ENCODE measurements at places on chromosomes 2 and 18.

DNA sequence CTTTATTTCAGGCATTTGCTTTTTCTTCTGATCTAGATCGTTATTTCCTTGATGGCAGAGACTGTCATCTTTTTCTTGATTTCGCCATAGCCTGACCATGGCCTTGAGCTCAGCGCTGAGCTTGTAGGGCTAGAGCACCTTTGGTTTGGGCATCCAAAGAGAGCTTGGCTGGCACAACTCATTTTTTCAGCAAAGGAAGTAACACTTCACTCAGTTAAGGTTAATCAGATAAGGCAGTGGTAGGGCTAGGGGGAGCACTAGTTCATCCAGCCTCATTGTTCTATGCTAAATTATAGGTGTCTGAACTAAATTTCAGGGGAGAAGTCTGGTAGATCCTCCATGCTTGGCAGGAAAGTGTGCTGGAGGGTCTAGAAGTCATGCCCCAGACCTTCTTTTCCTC, 125.0 kb downstream of the SETBP1 start:
- DNase-seq: no peak

DNA sequence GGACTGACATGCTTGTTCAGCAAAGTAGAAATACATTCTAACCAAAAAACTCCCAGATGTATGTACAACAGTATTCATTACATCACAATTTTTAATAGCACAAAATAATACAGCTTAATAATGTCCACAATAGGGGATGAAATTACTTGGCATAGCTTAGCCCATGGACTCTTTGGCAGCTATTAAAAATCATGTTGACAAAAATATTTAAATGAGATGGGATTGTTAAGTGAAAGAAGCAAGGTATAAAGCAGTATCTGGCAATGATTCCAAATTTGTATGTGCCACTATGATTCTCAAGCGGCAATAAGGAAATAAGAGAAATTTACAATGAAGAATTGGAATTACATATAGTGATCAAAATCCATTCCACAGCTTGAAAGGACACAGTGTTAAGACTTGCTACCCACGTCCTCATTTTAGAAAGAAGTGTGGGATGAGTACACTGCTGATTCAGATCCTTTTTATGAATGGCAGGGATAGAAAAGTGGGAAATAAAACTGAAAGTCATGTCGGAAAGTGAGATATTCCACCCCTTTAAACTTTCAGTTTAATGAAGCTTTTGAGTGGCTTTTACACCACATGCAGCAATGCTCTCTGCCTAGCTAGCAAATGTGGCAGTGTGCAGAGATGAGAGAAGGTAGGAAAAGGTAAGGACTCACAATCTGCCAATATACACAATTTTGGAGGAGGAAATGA, 2.4 kb downstream of the GAREM1 start:
- no peak for DNase-seq

DNA sequence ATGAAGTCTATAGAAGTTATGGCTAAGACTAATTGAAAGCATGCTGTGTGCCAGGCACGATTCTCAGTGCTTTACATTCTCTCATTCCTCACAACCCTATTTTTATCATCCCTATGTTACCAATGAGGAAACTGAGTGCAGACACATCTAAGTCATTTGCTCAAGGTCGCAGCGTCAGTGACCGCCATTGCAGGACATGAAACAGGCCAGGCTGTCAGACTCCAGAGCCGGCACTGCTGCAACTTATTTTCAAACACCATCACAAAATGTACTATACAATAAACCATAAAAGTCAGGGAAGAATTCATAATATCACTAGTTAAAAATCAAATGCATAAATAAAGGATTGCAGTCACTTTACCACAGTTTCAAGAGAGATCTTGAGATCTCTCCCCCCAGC, 5.6 kb downstream of the STK39 start:
- DNase-seq: no peak

GRCh38 chr2:128774320-128775216, 455.9 kb upstream of the HS6ST1 start:
- no peak for DNase-seq

DNA sequence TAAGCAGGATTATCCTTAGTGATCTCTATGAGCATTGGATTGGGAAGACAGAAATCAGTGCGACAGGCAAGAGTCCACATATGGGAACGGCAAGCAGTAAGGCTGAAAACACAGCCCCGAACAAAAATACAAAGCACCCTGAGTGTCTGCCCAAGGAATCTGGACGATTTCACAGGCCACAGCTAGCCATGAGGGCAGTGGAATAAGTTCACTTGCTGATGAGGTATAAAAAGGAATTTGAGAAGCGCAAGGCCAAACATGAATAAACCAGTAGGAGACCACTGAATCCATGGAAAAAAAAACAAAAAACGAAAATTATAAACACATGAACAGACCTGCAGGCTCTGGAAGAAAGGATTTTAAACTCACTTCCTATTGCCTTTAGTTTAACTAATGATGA, 24.3 kb downstream of the WDSUB1 start:
- DNase-seq: no peak

- DNase-seq: no peak
These were observed 172.8 kb downstream of the ANTXR1 start for GRCh38 chr2:69185807-69186206.

DNA sequence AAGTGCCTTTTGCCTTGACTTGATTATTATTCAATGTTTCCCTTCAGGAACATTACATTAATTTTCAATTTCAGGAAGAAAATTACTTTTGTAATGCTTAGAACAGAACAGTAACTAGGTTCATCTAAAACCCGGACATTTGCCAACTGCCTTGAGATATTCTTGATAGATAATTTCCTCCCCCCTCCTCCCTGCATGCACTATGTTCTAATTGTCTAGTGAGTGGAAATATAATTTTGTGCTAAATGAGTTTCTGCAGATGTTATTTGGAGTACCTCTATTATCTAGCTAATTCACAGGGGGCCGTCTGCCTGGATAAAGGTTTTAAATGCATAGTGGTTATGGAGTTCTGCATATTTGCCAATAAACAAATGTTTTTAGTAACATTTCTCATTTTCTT, 200.3 kb upstream of the SLC39A10 start:
- no peak for DNase-seq

- DNase-seq: no peak
These were observed 37.2 kb upstream of the THOC1 start for GRCh38 chr18:305003-305501.

DNA sequence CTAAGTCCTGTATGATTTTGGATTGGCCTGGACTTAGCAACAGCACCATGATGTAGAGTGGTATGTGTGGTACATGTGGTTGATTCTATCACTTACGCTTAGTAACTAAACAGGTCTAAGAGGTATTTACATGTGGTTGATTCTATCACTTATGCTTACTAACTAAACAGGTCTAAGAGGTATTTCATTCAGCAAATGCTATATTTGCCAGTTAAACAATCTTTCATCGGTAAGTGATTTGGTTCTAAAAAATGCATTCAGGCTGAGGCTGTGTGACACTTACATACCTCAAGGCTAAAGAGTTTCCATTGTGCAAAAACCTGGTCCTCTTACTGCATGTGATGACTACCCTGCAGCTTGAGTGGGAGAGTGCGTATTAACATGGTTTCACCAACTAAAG, 13.1 kb downstream of the EIF4E2 start:
- DNase-seq: no peak

GRCh38 chr2:58427572-58428095, 186.5 kb upstream of the FANCL start:
- DNase-seq: no peak

DNA sequence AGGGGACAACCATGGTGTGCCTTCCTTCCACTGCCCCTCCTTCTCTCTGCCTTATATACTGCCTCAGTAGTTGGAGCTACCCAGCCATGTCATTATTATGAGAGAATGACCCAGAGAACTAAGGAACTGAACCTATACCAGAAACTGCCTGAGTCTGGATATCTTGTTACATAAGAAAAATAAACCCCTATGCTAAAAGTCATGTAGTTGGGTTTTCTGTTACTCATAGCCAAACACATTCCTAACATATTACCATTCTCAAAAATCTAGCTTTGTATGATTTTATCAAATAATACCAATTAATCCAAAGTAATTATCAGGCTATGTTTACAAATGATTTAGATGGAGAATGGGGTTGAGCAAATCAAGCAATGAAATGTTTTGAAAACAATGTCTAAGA, 15.0 kb upstream of the KLF7 start:
- no peak for DNase-seq

DNA sequence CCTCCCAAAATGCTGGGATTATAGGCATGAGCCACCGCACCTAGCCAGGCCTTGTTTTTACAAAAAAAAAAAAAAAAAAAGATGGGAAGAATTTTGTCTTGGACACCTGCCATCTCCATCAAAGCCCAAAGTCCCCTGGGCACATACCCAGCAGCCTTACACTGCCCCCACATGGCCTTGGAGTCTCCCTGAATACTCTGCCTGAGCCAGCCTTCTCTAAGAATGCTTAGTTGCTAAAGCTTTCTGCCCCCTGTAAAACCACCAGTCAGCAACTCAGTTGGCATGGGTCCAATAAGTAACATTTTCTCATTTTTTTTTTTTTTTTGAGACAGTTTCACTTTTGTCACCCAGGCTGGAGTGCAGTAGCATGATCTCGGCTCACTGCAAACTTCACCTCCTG, 40.6 kb downstream of the SPC25 start:
- peak; percentile 17 for DNase-seq

DNA sequence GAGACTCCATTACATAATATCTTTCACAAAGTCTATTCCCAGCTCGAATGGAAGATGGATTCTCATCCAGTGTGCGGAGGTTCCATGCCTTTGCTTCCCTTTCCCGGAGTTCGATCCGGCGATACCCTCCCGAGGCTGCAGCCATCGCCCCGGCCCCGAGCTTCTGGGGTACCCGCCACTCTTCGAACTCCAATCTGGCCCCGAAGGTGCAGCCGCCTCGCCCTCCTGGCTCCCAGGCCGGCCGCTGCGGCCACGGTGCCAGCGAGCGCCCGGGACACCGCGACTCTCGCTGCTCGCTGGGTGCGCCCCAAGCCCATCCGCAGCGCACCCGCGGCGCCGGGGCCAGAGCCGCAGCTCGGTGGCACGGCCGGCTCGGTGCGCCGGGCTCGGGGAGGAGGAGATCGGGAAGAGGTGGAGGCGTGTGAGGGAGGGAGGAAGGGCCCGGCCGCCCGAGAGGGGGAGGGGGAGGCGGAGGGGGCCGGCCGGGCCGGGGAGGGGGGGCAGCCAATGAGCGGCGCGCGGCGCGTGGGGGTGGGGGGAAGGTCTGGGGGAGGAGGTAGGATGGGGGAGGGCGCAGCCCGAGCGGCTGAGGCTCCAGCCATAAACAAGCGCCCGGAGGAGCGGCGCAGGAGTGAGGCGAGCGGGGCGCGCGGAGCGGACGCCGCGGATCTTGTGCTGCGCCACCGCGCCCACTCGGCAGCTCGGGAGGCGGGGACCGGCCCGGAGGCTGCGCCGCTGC, at the start of gene CRIM1:
TSS of gene CRIM1 (plus strand) at position 628 of the 739 bp plus-strand sequence. CDS start 515 bp downstream, outside the sequence.
- DNase-seq: peak; percentile 81

DNA sequence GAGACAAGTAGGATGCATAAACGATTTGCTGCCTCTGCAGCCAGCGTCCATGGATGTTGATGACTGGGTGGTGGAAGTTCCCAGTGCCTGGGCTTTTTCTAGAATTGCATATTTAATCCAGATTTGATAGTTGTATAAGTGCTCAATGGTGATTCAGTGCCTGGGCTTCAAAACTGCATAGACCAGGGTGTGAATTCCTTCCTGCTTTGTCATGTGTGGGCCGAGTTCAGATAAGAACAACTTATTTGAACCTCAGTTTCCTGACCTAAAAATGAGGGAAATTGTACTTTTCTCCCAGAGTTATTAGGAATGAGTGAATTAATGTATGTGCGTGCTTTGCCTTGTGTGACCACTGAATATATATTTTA, 154.6 kb downstream of the WDSUB1 start:
- DNase-seq: peak; percentile 53

- DNase-seq: no peak
These were observed 72.8 kb downstream of the ZNF521 start for GRCh38 chr18:25279133-25279532.

GRCh38 chr18:63336366-63337099, 17.0 kb upstream of the BCL2 start:
- DNase-seq: peak; percentile 92
